ENCODE measurements at places on chromosomes 2 and 18.

DNA sequence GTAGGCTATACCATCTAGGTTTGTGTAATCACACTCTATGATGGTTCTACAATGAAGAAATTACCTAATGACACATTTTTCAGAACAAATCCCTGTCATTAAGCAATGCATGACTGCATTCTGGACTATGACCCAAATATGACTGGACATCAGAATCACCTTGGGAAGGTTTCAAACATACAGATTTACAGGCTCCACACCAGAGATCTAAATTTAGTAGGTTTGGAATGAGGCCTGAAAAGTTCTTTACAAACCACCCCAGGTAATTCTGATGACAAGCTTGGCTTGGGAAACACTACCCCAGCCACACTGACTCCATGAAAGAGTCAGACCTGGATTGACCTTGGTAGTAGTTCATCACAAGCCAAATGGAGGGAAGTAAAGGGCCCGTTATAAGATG lies 52.2 kb upstream of the NFE2L2 start:
- DNase-seq = no peak

DNA sequence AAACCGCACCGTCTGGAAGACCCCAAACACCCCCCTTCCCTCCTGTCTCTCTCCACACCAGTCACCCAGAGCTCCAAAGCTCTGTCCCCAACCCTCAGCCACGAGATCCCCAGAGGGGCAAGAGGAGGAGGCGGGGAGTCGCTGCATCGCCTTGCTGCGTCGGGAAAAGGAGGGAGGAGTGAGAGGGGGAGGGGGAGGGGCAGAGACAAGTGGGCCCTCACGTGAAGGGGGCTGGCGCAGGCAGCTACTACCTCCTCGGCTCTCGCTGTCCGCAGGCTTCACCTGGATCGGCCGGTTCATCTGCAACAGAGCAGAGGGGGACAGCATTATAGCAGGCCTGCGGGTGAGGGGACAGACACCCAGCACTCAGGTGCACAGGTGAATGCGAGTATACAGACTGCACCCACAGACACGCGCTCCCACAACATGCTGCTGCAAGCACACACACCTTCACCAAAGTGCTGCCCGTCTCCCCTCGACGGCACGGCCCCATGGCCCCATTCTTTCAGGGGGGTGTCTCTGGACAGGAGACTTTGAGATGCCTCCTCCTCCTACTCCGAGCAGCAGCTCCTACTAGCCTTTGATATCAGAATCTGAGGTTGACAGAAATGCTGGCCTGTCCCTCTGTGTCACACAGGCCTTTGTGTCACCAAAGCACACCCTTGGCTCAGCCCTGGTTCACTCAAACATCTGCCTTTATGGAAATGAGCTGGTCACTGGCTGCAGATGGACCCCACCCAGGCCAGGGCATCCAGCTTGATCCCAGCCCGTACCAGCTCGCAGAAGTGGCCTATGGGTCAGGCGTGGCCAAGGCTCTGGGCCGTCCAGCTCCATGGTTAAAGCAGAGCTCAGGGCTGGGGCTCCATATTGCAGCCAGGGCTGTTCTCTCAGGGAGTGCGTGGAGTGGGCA lies 243.8 kb downstream of the CELF4 start:
- DNase-seq = no peak

DNA sequence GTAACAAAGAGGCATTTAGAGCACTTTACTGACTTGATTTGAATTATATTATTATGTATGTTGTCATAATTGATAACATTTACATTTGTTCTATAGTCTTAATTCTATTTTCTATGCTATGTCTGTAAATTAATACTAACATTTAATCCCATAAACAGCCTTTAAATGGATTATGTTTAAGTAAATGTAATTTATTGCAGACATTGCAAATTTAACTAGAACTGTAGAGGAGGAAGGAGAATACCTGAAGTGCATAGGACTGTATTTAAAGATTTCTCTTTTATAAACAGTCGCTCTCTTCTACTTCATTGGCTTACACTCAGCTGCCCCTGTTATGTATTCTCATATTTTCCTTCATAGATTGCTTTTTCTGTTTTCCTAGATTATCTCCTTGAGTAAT lies 92.4 kb downstream of the SPAG16 start:
- no peak for DNase-seq

GRCh38 chr2:210421916-210422315 lies 54.6 kb downstream of the LANCL1 start:
- DNase-seq = no peak

DNA sequence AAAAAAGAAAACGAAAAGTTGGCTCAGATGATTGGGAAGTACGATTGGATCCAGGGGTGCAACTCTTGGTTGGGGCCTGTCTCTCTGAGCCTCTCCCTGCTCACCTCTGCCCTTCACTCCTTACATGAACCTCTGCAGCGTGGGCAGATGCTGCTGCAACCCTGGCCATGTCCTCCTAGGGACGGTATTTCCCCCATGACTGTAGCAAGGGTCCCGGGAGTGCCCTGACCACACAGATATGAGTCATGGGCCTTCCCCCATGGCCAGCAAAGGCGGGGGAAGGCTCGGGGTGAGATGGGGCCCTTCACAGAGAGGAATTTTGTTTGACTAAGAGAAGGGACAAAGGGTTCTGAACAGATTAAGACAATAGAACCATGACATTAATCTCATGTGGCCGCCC lies 129.0 kb downstream of the NCK2 start:
- no peak for DNase-seq

DNA sequence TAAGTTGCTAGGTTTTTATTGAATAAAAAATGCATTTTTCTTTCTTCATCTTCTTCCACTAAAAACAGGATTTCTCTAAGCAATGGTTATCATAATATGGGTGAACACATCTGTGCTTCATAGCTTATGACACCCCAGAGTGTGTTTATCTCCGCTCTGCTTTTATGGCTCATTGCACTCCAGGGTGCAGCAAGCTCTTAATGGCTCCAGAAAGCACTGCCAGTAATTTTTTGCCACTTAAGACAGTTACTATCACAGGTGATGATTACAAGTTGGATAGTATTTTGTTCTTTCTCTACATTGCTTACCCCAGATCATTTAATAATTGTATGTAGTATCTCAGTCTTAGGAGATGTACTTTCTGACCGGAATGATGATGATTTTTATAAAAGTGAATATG lies 239.3 kb upstream of the CDH20 start:
- no peak for DNase-seq

- no peak for DNase-seq
Observed at GRCh38 chr18:23320709-23321236, 132.3 kb upstream of the RIOK3 start.

DNA sequence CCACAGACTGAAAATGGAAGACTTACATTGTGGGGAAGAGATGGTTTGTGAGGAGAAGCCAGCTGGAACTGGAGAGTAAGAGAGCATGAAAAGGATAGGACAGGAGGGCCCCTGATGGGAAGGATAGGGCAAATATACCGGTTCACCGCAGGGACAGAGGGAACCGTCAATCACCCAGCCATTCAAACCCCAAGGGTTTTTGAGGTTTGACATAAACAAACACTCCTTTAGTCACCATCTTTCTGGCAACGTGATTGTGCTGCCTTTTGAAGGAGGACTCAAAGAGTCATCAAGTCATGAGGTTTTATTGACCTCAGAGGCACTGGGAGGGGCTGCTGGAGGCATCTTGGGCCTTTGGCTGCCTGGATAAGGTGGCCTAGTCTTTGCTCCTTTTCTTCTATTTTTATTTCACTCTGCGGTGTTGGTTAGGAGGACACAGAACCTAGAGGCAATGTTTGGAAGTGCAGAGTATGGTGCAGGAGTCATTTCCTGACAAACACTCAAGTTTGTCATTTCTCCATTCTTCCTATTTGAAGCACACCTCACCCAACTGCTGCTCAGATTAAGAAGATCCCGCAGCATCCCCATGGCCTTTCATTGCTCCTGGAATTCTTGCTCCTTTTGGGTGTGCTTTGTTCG lies 487.3 kb upstream of the SPRED2 start:
- DNase-seq = no peak

DNA sequence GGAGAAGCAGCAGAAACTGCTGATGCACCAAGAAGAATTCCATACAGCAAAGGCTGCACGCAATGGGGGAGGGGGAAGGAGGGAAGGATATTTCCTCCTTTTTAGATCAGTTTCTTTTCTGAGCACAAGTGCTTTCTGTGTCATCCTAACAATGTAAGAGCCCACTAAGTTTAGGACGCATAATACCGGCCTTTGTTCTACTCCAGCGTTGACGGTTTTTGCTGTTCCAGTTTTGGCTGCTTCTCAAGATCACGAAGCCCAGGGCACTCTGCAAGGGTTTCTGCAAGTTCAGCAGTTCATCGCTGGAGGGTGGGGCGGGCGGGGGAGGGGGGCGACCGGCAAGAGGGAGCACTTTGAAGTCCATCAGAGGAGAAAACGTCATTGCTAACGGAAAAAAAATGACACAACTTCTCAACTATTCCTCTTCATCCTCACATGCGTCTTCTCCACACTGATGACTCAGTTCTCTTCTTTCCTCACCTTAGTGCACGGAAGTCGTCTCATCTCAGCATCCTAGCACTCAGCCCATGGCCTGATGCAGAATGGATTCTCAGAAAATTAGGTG lies 8.7 kb downstream of the FAM178B start:
- no peak for DNase-seq

DNA sequence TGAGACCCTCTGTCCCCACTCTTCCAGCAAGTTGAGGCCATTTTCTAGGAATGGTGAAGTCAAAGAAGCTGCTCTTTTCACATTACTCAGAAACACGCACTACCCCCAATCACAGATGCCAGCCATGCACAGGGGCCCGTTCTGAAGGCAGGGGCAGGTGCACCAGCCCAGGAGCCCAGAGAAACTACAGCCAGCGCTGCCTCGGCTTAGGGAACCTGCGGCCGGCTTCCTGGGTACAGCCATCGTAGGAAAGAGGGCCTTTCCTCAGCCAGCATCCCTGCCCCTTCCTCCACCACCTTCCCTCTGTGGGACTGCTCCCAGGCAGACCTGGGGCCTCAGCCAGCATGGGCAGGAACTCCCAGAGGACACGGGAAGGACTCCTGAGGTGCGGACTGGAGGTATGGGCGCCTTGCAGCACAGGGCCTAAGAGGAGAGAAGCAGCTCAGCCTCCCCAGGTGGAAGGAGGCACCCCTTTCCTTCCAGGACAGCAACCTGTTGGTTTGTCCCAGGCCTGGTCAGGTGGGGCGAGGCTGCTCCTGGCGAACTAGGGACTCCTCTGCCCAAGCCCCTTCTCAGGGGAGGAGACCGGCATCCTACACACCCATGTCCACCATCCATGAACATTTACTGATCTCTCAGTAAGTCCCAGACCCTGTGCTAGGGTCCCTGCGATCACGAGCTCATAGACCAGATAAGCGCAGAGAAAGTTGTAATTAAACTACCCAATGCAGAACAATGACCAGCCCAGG lies 99.0 kb upstream of the ID2 start:
- no peak for DNase-seq

DNA sequence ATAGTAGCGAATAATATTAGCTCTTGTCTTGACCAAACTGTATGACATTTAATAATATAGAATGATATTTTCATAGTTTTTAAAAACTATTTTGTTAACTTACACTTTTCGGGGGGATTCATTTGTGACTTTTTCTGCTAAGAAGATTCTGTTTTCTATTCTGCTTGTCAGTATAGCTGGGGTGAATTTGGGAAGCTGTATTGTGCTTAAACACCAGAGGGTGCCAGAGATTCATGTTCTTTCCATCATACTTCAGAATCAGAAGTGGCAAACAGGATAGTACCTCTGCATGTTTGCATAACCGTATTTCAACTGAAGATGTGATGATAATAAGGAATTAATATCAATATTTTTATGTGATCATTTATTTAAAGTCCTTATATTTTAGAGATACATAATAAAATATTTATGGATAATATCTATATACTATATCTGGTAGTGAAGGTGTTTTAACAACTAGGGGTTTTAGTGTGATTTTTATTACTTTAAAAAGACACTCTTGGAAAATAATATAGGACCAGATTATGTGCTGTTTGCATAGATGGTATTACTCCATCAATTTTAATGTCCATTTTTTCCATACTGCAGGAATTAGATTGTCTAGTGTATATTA lies 81.0 kb downstream of the TAF4B start:
- DNase-seq = no peak

- no peak for DNase-seq
Observed at GRCh38 chr2:71674158-71674851, 220.9 kb downstream of the DYSF start.

GRCh38 chr2:47784352-47784851 lies 1.5 kb downstream of the MSH6 start:
- DNase-seq = peak; percentile 22

DNA sequence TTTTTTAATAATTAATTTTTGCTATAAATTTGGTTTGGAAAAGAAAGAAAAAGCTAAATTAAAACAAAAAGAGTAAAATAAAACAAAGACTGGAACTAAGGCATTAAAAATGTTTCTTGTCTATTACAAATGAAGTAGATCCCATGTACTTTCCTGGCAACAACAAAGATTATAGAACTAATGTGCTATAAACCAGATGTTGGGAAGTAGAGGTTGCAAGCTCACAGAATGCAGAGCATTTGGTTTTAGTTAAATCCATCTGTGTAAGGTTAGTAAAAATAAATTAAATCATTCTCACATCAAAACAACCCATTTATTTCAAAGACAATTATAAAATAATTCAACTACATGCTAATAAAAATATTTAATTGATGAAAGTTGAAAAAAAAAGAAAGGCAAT lies 157.2 kb upstream of the ZC3H15 start:
- no peak for DNase-seq

- no peak for DNase-seq
Observed at GRCh38 chr2:110873056-110873502, 140.7 kb downstream of the ACOXL start.

- no peak for DNase-seq
Observed at GRCh38 chr2:47000679-47001075, 85.1 kb upstream of the MCFD2 start.

GRCh38 chr2:4291430-4291829 lies 588.1 kb downstream of the DCDC2C start:
- no peak for DNase-seq

- peak; percentile 34 for DNase-seq
Observed at GRCh38 chr2:241010531-241011295, 12.3 kb downstream of the SNED1 start.

DNA sequence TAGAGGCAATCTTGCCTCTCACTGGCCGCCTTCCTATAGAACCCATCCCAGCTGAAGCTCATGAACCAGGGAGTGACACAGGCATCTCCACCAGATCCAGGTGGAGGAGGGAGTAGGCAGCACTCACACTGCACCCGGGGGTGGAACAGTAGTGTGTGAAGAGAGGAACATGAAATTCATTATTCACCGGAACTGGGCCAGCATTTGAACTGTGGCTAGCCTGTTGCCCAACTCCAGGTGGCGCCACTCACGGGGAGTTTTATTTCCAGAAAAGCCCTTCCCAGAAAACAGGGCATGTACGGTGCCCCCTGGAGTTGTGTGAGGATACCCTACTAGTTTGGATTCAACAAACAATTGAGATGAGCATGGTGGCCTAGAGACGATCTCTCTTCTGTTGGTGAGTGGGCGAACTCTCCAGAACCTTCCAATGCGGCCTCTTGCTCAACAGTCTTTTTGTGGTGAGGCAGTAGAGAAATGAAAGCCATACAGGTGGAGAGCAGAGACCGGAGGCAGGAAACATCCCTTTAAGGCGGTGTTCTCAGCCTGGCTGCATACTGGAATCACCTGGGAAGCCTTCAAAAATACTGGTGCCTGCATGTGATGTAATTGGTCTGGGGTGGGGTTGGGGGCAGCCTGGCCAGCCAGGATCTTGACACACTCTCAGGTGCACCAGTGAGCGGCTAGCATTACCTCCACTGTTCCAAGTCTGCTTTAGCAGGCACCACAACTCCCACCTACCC lies 73.5 kb upstream of the NEDD4L start:
- no peak for DNase-seq

Measured in ovary (tissue), 10 donors.